ENCODE measurements at places on chromosomes 4 and X.

DNA sequence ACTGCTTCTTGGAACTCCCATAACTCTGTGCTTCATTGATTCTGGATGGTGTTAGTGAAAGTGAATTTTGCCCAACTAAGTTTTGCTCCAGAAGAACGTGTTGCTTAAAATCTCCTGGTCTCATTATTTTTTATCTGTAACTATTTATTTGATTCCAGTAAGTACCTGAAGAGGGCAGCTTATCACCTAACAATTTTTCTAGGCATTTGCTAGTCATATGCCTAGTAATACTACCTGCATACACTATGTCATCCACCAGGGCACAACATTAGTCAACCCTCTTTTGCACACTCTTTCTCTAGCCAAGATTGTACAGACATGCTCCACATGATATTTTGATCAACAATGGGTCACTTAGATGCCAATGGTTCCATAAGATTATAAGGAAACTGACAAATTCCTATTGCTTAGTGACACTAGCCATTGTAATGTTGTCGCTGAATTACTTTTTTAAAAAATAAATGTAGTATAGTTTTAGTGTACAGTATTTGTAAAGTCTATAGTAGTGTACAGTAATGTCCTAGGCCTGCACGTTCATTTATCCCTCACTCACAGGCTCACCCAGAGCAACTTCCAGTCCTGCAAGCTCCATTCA is 499.9 kb upstream of the AADAT start:
- peak; percentile 20 for DNase-seq

DNA sequence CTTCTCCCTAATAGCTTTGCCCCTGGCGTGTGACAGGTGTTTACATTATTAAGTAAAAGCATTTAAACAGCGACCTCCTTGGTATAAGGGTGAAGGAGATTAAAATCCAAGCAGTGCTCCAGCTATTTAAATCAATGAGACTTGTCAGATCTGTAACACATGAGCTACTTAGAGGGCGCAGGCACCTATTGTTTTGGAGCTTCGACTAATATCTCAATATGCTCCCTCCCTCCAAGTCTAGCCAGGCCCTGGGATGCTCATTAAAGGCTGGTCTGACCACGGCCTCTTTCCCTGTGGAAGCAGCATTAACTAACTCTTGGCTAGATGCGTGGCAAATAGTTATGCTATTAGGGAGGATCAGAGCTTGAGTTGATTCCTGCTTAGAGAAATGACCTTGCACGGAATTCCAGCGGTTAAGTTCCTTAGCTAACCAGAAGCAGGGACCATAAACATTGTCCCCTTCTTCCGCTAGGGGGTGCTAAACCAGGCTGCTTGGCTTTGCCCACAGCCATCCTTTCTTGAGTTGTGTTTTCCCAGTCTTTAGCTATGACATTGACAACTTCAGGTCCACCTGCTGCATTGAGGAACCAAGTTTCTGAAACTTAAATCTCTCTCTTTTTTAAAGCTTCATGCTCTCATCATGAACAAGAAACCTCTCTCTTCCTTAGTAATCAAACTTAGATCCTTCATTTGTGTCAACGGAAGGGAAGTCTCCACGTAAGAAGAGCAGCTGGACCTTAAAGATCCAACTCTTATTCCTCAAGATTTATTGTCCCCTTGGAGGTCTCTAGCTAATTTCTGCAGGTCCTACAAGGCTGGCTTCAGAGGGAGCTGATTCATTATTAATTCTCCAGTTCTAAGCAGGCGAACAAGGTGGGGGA is 80.7 kb upstream of the IGFBP7 start:
- peak; percentile 9 for DNase-seq

- DNase-seq, result no peak
Observed at GRCh38 chr4:99800332-99801004, 16.2 kb upstream of the DAPP1 start.

- DNase-seq, result no peak
Observed at GRCh38 chr4:55143858-55144257, 18.5 kb upstream of the KDR start.

GRCh38 chr4:29009908-29010307 is 1710.3 kb upstream of the PCDH7 start:
- no peak for DNase-seq

DNA sequence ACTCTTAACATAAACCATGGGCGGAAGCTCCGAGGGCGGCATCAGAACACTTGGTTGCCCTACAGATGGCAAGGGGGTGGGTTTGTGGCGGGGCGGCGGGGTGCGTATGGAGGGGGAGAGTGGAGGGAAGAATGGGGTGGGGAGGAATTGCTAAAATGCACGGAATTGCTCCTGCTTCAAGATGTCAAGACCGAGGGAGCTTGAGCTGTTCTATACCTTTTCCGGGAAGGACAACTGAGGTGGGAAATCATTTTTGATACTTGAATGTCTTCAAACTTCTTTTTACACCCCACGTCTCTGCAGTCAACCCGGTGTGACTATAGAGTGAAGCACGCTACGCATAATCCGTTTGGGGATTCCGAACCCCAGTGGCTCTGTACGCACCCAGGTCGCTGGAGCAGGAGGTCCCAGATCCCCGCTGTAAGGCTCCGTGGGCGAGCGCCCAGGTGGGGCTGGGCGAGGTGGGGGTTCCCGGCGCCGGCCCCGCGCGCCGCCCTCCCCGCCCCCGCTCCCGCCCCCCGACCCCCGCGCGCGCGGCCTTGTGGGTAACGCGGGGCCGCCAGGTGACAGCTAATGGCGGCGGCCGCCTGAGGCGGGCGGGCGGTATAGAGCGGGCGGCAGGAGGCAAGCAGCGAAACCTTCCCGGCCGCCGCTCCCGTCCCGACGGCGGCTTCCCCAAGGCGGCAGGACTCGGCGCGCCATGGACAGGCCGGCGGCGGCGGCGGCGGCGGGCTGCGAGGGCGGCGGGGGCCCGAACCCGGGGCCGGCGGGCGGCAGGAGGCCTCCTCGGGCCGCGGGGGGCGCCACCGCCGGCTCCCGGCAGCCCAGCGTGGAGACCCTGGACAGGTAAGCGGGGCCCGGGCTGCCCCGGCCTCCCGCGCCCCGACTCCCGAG is at the start of gene MTMR1:
TSS of gene MTMR1 (plus strand) at position 566 of the 894 bp plus-strand sequence. CDS start at position 701, 135 bp downstream.
- DNase-seq, result no peak

Data from NCI-H460 (cell line).